ENCODE measurements at places on chromosomes 4 and X. TPM values are rescaled to one million over a fixed set of nuclear protein-coding genes. Genes with fewer than 3 reads are reported as not detected.
A peak's percentile ranks its signal among the peaks of the same experiment; 100 is the strongest.

GRCh38 chr4:7939377-7940108 is at the start of gene AFAP1:
TSS of gene AFAP1 (minus strand) at chr4:7939861. CDS start at chr4:7872078, 67,783 bp downstream.
- DNase-seq, result peak; percentile 92

- DNase-seq, result no peak
Observed at GRCh38 chrX:154840856-154841255, 6.4 kb upstream of the SMIM9 start.

DNA sequence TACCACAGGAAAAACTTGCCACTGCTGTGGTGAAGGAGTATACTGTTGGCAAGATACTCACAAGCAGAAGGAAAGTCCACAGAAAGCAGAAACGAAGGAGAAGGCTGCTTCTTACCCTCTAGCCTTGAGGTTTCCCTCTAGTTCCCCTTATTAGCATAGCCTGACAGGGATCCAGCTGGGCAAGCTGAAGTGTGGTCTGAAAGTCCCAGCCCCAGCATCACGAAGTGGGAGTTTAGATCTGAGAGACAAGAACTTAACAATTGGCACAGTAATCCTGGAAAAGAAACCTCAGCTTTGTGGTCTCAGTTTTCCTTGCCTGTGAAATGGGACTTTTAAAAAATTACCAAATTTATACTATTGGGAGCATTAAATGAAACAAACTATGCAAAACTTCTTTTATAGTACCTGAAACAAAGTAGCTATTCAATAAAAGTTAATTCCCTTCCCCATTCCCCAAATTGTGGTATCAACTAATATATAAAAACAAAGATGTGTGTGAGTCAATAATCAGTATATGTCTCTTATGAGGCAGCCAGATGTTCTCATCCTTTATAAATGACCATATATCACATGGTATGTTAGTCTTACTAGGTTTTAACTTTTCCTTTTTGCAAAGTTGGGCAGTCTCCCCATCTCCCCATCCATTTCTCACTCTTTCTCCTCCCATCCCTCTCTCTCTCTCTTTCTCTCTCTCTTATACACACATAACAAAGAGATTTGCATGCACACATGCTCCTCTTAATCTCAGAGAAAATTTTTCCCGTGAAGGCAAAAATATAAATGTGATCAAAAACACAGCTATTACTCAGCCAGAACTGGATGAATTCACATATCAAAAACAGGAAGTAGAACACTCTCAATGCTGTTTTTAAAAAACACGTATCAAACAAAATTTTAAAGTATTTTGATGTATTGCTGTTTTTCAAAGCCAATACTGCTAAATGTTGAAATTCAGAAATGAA is 57.8 kb downstream of the SCFD2 start:
- no peak for DNase-seq

DNA sequence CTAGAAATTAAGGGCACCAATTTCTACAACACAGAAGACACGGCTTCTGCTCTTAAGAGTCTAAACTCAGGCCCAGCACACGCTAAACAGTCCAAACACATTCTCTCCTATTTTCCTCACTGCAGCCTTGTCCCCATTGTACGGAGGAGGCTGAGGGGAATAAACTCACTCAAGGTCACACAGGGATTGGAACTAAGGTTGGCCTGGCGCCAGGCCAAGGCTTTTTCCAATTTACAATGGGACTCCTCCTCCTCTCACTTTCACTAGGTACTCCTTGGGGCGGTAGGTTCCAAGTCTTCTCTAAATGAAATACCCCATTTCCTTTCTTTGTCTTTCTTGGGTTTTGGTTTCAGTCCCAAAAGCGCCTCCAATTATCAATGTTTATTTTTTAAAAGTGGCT is 48.7 kb upstream of the CRMP1 start:
- no peak for DNase-seq

Gene C4orf36
- not detected for total RNA-seq

Gene AFP
- total RNA-seq, result not detected

Gene VCX2
- total RNA-seq, result not detected

DNA sequence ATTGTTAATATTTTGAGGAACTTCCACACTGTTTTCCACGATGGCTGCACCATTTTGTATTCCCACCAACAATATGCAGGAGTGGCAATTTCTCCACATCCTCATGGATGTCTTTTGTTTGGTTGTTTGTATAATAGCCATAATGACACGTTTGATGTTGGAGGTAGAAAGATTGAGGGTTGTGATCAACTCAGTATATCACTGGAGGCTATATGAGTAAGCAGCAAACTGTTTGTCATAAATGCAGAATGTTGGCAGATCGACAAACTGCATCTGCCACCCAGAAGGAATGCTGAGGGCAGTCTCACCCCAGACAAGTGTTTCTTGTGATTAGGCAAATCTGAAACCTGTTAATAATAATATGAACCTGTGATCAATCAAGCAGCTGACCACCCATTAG is 243.9 kb upstream of the WDFY3 start:
- DNase-seq, result no peak

GRCh38 chr4:175326796-175327195 is 408.6 kb downstream of the ADAM29 start:
- no peak for DNase-seq

GRCh38 chr4:19259920-19260319 is 991.8 kb upstream of the SLIT2 start:
- no peak for DNase-seq

DNA sequence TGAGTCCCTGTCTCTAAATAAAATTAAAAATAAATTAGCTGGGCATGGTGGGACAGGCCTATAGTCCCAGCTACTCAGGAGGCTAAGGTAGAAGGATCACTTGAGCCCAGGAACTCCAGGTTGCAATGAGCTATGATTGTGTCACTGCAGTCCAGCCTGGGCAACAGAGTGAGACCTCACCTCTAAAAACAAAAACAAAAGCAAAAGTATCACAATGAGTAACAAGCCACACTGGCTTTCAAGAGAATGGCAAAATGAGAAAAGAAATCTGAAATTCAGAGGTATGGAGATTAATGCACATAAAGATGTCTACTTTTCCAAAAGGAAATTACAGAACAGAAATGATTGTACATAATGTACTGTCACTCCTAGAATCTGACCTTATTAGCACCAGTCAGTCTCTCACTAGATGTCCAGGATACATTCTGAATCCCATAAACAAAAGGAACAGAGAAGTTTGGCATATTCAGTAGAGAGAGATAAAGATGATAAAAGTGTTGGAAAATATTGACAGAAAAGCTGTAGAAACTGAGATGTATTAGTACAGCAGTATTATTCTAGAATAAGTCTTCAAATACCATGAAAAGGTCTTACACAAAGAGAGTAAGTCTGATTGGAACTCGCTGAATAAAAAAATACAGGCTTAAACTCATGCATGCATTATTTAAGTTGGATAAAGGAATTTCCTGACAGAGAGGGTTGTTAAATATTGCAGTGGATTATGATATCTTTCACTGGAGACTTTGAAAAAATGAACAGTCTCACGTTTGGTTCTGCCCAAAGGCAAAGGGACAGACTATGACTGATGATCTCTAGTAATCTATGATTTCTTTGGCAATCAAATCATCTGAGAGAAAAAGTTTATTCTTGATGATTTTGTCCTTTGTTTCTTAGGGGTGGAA is 102.5 kb downstream of the SH3RF1 start:
- DNase-seq, result no peak

DNA sequence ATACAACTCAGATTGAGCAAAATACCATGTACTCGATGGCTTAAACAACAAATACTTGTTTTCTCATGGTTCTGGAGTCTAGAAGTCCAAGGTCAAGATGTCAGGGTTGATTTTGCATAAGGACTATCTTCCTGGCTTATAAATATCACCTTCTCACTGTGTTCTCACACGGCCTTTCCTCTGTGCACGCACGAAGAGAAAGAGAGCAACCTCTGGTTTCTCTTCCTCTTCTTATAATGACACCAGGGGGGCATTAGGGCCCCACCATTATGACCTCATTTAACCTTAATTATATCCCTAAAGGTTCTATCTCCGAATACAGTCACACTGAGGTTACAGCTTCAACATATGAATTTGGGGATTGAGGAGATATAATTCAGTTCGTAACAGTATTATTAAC is 504.0 kb downstream of the MAGEE1 start:
- no peak for DNase-seq

DNA sequence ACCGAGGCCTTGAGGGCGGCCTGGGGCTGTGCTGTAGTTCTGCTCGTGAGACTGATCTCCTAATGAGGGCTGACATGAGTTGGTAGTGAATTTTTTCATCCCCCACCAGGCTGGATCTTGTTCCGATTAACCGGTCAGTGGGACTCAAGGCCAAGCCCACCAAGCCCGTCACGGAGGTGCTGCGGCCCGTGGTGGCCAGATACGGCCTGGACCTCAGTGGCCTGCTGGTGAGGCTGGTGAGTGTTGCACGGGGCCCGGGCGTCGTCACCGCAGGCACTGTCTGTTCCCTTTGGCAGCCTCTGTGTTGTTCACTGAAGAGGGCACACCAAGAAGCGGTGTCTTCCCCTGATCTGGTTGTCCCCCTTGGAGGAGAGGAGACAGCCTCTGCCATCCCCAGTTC is 18.4 kb upstream of the HGFAC start:
- DNase-seq, result peak; percentile 35

Gene IL2RG
- 1.5 TPM for total RNA-seq

GRCh38 chrX:115232933-115233496 is 881 bp downstream of the LRCH2 start:
- DNase-seq, result no peak

DNA sequence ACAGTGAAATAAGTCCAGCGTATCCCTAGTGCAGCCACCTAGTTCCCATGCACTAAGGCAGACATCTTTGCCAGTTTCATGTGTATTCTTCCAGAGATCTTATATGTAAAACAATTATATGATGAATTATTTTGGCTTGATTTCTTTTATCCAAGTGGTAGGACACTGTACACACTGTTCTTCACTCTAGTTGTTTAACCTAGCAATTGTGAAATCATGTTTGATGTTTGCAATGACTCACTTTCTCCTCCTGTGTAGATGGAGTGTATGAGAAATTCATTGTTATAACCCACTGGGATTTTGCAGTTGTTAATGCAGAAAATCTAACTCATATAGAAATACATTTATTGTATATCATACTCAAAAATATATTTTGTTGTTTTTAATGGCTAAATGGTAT is 17.5 kb upstream of the TBC1D1 start:
- DNase-seq, result no peak

Gene HMGN5
- total RNA-seq, result 1.8 TPM

DNA sequence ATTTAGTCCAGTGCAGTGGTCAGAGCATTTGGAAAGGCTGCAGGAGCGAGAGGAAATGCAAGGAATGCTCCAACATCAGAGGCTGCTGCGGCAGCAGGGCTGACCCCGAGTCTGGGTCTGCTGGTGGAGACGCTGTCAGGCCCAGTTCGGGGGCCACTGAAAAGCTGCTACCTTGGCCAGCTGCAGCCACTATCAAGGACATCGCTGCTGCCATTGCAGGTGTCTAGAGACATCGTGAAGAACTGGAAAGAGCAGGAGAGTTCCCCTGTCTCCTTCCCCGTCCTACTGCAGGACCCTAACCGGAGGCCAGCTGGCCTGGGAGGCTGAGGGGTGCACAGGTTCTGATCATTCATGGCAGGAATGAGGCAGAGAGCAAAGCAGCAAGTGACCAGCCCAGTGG is 29.5 kb upstream of the GPR78 start:
- no peak for DNase-seq

Data from psoas muscle (tissue), 8 donors.